ENCODE measurements at places on chromosomes 5 and 9.
A peak's percentile ranks its signal among the peaks of the same experiment; 100 is the strongest.

DNA sequence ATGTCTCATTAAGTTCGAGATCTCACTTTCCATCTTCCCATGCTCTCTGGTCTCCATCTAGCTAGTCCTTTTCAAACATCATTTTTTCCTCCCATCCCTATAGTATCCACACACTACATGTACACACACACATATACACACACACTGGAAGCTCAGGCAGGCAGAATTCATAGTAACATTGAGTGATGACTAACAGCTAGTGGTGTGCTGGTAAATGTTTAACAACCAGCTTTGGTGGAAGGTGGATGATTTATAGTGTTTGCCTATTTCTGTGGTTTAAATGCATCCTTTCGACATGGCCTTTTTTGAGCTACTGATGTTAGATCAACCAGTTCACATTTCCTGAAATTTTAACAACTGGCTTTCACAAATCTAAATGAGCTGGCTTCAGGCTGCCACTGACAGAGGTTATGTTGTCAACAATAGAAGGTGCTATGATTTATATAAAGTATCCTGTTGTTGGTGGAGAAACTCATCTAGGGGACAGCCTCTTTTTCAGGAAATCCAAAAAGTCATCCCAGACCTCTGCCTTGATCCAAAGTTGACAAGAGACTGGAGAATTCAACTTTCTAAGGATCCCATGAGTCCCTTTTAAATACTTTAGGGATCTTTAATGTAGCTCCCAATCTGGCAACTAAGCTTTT lies 117.8 kb downstream of the CCDC192 start:
- no peaks in the 10 kb centered on the region for H3K36me3 ChIP-seq
- no peak for DNase-seq
- H3K4me3 ChIP-seq: no peak overlapping the region
- H3K4me1 ChIP-seq: no peaks in the 10 kb centered on the region
- no peaks in the 10 kb centered on the region for H3K27me3 ChIP-seq

- peaks cover 5% of the 10 kb centered on the region for H3K36me3 ChIP-seq
- no peak for DNase-seq
- no peaks in the 10 kb centered on the region for H3K27me3 ChIP-seq
- H3K27ac ChIP-seq: no peak overlapping the region
- H3K4me3 ChIP-seq: no peak overlapping the region
Observed at GRCh38 chr9:112411626-112412027, 31.7 kb downstream of the HSDL2 start.

- H3K27me3 ChIP-seq: no peaks in the 10 kb centered on the region
- no peaks in the 10 kb centered on the region for H3K4me1 ChIP-seq
- no peak overlapping the region for H3K27ac ChIP-seq
- no peak overlapping the region for H3K4me3 ChIP-seq
- DNase-seq: no peak
Observed at GRCh38 chr9:99127356-99128132, 22.6 kb downstream of the TGFBR1 start.

DNA sequence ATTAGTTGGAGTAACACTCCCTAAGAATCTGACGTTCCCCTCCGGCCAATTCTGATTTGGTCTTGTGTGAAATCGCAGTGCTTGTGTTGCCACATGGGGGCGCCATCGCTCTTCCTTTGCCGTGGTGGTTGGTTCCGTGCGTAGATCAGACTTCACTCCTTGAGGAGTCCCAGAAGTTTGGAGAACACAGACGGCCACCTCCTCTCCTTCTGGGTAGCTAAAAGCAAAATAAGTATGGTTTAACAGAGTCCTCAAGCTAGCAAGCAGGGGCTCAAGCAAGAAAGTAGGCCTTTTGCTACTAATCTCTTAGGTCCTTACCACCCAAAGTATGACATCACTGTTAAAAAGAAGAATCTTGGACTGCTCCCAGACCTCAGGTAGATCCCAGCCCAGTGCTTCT lies 59.5 kb downstream of the HSPA4 start:
- no peaks in the 10 kb centered on the region for H3K4me1 ChIP-seq
- H3K27me3 ChIP-seq: no peaks in the 10 kb centered on the region
- H3K4me3 ChIP-seq: no peak overlapping the region
- peak; percentile 86 for DNase-seq
- no peaks in the 10 kb centered on the region for H3K36me3 ChIP-seq

DNA sequence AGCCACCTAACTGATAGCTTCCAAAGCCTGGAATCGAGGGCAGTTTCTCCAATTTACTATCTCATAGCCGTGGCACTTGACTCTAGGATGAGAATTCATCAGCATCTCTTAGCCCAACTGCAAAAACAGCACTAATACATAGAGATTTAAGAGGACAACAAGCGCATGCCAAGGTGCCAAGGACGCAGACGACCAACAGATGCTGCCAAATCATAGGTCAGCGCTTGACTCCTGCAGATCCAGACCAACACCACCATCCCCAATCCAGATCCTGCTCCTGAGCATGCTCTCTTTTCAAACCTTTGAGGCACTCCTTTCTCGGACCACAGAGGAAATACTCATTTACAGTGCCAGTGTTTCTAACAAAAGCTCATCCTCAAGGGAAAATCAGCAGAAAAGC lies 24.6 kb downstream of the NRG2 start:
- H3K4me3 ChIP-seq: no peak overlapping the region
- H3K27ac ChIP-seq: no peak overlapping the region
- DNase-seq: no peak
- H3K27me3 ChIP-seq: peaks cover 6% of the 10 kb centered on the region
- no peaks in the 10 kb centered on the region for H3K36me3 ChIP-seq
- no peaks in the 10 kb centered on the region for H3K4me1 ChIP-seq

- H3K27me3 ChIP-seq: no peaks in the 10 kb centered on the region
- DNase-seq: peak; percentile 37
- no peak overlapping the region for H3K4me3 ChIP-seq
- H3K36me3 ChIP-seq: no peaks in the 10 kb centered on the region
Observed at GRCh38 chr5:50655810-50656205, 10.6 kb upstream of the PARP8 start.

GRCh38 chr9:70791936-70792335 lies 329.5 kb downstream of the TRPM3 start:
- no peaks in the 10 kb centered on the region for H3K27me3 ChIP-seq
- H3K4me3 ChIP-seq: no peak overlapping the region
- H3K27ac ChIP-seq: no peak overlapping the region
- no peak for DNase-seq

- no peaks in the 10 kb centered on the region for H3K27me3 ChIP-seq
- H3K27ac ChIP-seq: no peak overlapping the region
- H3K4me1 ChIP-seq: peaks cover 14% of the 10 kb centered on the region
- H3K36me3 ChIP-seq: no peaks in the 10 kb centered on the region
- H3K4me3 ChIP-seq: no peak overlapping the region
- DNase-seq: no peak
Observed at GRCh38 chr9:134466869-134467616, 140.8 kb downstream of the RXRA start.

DNA sequence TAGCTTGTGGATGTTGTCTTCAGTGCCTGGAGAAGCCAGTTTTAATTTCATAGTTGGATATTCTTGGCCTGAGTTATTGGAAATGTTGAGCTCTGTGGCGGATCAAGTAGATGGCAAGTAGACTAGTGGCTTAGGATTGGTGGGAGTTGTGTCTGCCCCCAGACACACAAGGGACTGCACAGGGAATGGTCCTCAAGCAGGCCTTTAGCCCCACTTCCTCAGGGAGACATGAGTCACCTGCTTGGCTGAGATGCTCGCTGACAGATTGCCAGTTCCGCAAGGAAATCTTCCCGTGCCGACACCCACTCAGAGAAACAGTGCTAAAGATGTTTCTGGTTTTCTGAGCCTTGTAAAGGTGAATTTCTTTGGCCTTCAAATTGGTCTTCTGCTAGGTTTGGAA lies 18.8 kb upstream of the CATSPER3 start:
- no peak overlapping the region for H3K27ac ChIP-seq
- H3K4me3 ChIP-seq: no peak overlapping the region
- H3K27me3 ChIP-seq: no peaks in the 10 kb centered on the region
- H3K36me3 ChIP-seq: no peaks in the 10 kb centered on the region

DNA sequence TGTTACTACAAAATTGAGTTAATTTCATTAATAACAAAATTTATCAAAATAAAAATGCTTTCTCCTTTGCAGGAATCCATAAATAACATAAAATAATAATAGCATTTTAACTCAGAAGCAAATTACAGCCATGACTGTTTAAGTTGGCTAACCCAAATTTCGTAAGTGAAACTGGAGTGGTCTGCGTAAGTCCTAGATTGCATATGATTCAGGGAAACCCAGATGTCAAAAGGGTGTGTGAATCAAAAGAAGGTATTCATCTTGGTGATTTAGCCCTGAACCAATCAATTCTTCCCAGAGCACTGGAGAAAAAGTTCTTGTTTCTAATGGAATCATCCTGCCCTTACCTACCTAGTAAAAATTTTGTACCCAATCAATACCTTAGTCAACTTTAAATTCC lies 547.6 kb downstream of the RAB3C start:
- no peak for DNase-seq
- no peaks in the 10 kb centered on the region for H3K36me3 ChIP-seq
- H3K4me1 ChIP-seq: peaks cover 31% of the 10 kb centered on the region
- H3K27me3 ChIP-seq: no peaks in the 10 kb centered on the region
- H3K4me3 ChIP-seq: no peak overlapping the region
- no peak overlapping the region for H3K27ac ChIP-seq

- H3K27me3 ChIP-seq: no peaks in the 10 kb centered on the region
- no peak for DNase-seq
- no peaks in the 10 kb centered on the region for H3K36me3 ChIP-seq
Observed at GRCh38 chr9:86846656-86847055, 100.7 kb downstream of the GAS1 start.

DNA sequence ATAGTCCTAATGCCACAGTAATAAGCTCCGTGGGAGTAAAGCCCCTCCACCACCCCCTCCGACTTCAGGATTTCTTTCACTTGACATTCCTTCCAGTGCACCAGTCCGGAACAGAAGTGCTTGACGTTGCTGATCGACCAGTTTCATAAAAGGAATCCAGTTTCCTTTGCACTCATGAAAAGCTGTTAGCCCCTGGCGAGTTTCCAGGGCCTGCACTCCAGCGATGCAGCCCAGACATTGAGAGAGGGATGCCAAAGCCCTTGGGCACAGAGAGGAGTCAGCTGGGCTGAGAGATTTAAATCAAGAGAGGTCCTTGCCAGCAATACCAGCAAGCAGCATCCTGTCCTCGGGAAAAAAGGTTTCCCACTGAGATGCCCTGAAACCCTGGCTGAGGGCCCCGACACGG lies 170.1 kb downstream of the GABBR2 start:
- H3K27ac ChIP-seq: peak overlapping the region; percentile 74
- peaks cover 17% of the 10 kb centered on the region for H3K4me1 ChIP-seq
- peak; percentile 98 for DNase-seq
- H3K4me3 ChIP-seq: no peak overlapping the region
- no peaks in the 10 kb centered on the region for H3K36me3 ChIP-seq
- no peaks in the 10 kb centered on the region for H3K27me3 ChIP-seq

DNA sequence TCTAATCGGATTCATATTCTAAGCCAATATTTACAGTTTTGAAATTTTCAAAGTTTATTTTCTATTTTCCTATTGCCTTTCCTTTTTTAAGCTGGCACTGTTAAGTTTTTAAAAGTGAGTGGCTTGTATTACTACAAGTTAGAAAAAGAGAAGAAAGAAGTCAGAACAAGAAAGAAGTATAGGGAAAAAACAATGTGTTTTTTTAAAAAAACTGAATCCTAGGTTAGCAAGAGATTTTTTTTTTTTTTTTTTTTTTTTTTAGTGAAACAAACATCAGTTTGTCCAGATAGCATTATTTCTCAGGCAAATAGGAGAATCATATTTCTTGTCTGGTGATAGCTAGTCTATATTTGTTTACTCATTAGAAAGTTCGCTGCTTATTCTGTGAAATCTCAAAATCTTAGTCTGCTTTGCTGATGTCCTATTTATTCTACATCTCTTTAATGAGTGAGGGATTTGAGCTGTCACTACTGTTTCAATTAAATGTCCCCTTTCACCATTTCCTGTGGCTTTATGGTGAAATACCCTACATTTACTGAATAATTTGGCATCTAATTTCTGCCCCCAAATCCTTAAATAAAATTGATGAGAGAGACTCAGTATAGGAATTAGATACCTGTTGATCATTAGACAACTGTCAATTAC lies 19.1 kb upstream of the LMNB1 start:
- no peak for DNase-seq
- H3K27me3 ChIP-seq: no peaks in the 10 kb centered on the region
- H3K36me3 ChIP-seq: no peaks in the 10 kb centered on the region

DNA sequence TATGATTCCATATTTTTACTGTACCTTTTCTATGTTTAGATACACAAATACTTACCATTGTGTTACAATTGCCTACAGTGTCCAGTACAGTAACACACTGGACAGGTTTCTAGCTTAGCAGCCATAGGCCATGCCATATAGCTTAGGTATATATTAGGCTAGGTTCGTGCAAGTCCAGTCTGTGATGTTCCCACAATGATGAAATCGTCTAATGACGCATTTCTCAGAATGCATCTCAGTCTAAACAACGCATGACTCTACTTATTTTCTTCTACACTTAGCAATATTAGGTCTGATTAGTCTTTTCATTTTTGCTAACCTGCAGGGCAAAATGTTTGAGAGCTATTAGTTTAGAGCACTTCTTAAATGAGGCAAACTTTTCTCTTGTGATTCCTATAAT lies 22.7 kb downstream of the OR2S2 start:
- no peak for DNase-seq
- peaks cover 46% of the 10 kb centered on the region for H3K4me1 ChIP-seq
- no peaks in the 10 kb centered on the region for H3K36me3 ChIP-seq
- no peak overlapping the region for H3K27ac ChIP-seq

- H3K4me1 ChIP-seq: no peaks in the 10 kb centered on the region
- no peaks in the 10 kb centered on the region for H3K27me3 ChIP-seq
- no peak overlapping the region for H3K4me3 ChIP-seq
- H3K27ac ChIP-seq: no peak overlapping the region
Observed at GRCh38 chr5:153885141-153885540, 153.6 kb downstream of the FAM114A2 start.

DNA sequence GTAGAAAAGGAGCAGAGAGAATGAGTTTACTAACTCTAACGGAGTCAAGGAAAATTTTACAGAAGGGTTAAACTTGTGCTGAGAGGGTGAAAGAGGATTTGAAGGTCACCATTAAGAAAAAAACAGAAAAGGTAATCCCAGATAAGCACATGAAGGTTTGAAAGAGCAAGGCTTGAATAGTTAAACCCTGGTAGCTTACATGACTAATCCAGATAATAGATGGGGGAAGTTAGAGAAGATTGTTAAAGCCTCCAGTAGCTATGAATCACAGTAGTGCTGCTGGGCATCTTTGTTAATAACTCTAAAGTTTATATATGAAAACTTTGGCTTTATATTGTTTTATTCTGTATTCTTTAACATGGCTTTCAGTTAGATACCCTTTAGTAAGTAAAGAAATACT lies 354.5 kb upstream of the FTMT start:
- DNase-seq: no peak
- peaks cover 5% of the 10 kb centered on the region for H3K4me1 ChIP-seq
- H3K4me3 ChIP-seq: no peak overlapping the region
- H3K36me3 ChIP-seq: no peaks in the 10 kb centered on the region
- H3K27ac ChIP-seq: no peak overlapping the region

DNA sequence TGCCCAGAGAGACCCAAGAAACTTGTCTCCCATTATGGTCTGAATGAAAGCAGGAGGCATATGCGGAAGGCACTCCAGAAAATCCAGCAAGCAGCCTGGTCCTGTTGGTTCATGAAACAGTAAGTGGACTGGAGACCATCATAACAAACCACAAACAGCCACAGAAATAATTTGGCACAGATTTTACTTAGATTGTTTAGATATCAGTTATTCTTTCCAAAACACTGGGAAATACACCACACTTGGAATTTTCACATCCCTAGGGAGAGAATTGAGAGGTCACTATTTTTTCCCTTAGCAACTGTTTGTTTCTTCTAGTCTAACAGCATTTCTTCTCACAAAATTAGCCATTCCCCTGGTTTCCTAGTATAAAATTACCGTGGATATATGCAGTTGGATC lies 300.8 kb downstream of the OSTF1 start:
- peak overlapping the region; percentile 5 for H3K27ac ChIP-seq
- H3K27me3 ChIP-seq: no peaks in the 10 kb centered on the region
- no peaks in the 10 kb centered on the region for H3K4me1 ChIP-seq
- no peak for DNase-seq
- no peak overlapping the region for H3K4me3 ChIP-seq

Measured in thyroid gland (tissue), 4 donors.